ENCODE measurements at places on chromosomes 7 and 10.

GRCh38 chr7:14582010-14582409, 320.5 kb downstream of the DGKB start:
- DNase-seq, result no peak

DNA sequence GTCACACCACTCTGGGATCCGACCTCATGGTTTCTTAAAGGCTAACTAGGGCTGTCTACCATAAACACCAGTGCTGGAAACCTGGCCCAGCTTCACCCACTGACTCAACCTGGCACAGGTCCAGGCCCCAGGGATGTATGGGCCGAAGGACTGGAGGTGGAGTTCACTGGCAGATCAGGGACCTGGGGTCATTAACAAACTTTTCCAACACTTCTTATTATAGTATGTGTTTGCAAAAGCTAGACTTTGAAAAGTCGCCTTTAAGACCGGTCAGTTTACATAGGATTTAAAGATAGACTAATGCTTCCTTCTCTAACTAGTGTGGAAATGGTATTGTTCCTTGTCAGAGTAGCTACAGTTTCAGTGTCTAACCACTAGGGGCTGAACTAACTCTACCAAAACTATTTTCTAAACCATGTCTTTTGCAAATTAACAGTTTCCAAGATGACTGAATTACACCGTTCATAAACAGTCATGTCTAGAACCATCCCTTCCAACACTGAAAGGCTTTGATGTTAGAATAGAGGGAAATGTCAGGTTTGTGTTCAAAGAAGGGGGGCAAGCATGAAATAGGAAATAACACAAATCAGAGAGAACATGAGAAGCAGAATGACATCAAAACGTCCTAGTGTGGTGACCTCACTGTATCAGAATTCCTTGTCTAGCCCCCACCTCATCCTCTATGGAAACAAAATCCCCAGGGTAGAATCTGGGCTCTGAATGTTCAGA, 29.7 kb downstream of the STN1 start:
- DNase-seq, result no peak

DNA sequence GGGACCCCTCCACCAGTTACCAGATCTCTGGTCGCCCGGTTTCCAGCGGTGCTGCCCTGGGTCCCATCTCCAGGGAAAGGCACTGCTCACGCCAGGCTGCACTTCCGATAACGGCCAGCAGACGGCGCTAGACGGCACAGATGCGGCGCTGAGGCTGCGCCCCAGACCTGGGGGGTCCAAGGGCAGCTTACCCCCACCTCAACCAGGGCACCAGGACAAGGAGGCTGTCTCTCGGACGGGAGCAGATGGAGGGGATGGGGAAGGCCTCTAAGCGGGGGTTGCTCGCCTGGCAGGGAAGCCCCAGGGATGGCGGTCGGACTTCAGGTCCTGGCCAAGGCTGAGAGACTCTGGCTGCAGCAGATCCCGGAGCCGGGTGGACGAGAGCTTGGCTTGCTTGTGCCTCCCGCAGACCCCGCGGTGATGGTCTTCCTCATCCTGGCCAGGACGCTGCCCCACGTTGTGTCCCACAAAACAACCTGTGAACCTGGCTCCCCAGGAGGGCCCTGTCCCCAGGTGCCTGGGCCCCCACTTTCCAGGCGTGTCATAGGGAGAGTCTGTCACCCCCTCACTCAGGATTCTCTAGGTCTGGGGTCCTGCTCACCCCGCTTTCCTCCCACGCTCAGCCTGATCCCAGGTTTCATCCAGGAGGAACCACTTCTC, 23.9 kb upstream of the ZNF716 start:
- no peak for DNase-seq

- DNase-seq, result no peak
Measured at GRCh38 chr7:23114896-23115295, 9.3 kb downstream of the KLHL7 start.

Data from GM04503 (cell line).